ENCODE measurements at places on chromosomes 16 and 17. TPM values are rescaled to one million over a fixed set of nuclear protein-coding genes. Genes with fewer than 3 reads are reported as not detected.

The RABEP1 gene
- 53.2 TPM for total RNA-seq

The CCL16 gene
- total RNA-seq, result not detected

The MKS1 gene
- 20.5 TPM for total RNA-seq

DNA sequence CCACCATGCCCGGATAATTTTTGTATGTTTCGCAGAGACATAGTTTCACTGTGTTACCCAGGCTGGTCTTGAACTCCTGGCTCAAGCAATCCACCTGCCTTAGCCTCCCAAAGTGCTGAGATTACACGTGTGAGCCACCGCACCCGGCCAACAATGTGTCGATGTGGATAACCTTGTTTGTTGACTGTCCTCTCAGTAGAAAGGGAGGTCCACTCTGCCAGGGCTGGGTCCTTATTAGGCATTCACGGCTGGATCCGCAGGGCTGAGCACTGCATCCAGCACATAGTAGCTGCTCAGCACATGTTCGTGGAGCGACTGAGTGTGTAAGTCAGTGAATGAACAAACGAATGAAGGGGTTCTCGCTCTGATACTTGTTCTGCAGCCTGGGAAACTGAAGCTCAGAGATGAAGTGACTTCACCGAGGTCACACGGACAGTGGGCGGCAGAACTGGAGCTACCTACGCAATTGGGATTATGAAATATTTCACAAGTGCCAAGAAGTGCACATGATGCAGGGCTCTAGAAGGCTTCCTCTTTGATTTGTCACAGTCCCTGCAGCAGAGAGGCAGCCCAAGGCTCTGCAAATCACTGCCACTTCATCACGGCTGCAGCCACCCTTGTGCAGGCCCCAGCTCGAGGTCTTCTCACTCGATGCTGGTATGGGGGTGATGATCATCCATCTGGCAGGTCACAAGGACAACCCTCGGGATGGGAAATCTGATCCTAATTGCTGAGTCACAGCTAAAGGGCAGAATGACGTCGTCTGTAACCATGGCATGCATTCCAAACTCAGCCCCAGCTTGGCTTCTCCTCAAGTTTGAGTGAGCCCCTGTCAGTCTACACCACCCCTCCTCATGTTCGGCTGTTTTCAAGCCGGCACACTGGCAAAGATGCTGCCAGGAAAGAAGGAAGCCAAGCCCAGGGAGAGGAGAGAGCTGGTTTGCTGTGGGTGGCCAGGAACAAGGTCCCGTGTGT, 28.0 kb upstream of the SNN start:
- DNase-seq, result no peak
- no peaks in the 10 kb centered on the region for H3K36me3 ChIP-seq
- peaks cover 8% of the 10 kb centered on the region for H3K27me3 ChIP-seq
- peaks cover 10% of the 10 kb centered on the region for H3K4me1 ChIP-seq
- no peak overlapping the region for H3K27ac ChIP-seq

DNA sequence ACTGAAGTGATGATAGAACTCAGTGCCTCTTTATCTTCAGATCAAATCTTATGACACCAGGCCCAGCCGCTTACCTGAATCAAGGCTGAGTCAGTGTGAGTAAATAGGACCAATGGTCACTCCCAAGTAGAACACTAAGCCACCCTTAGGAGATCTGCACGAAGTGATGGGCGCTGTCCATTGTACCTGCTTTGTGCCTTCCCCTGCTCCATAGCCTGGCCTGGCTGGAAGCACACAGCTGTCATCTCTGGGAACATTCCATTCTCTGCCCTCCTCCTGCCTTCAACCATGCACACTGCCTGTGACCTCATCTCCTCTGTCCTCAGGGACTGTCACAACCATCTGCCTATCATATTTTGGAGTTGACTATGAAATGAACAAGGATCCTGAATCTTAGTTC, 279.5 kb upstream of the ASIC2 start:
- H3K4me1 ChIP-seq, result no peaks in the 10 kb centered on the region
- DNase-seq, result no peak
- no peak overlapping the region for H3K27ac ChIP-seq
- no peaks in the 10 kb centered on the region for H3K36me3 ChIP-seq

DNA sequence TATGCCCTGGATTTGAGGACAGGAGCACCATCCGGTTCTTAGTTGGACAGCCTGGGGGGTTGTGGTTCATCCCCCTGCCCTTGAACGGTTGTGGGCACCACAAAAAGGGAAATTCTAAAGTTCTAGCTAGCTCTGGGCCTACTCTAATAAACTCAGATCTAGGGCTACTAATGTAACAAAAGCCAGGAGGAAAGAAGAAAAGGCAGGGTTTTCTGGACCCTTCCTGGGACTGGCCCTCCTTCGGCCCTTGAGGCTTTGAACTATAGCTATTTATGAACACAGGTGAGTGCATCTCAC, 15.1 kb downstream of the ETV4 start:
- peaks cover under 1% of the 10 kb centered on the region for H3K4me1 ChIP-seq
- no peak overlapping the region for H3K27ac ChIP-seq
- no peak for DNase-seq
- no peak overlapping the region for H3K4me3 ChIP-seq
- H3K36me3 ChIP-seq, result peaks cover 7% of the 10 kb centered on the region
- no peaks in the 10 kb centered on the region for H3K27me3 ChIP-seq

GRCh38 chr16:51638339-51639135, 487.5 kb upstream of the SALL1 start:
- H3K36me3 ChIP-seq, result no peaks in the 10 kb centered on the region
- H3K4me1 ChIP-seq, result no peaks in the 10 kb centered on the region
- DNase-seq, result no peak
- no peaks in the 10 kb centered on the region for H3K27me3 ChIP-seq
- H3K27ac ChIP-seq, result no peak overlapping the region

DNA sequence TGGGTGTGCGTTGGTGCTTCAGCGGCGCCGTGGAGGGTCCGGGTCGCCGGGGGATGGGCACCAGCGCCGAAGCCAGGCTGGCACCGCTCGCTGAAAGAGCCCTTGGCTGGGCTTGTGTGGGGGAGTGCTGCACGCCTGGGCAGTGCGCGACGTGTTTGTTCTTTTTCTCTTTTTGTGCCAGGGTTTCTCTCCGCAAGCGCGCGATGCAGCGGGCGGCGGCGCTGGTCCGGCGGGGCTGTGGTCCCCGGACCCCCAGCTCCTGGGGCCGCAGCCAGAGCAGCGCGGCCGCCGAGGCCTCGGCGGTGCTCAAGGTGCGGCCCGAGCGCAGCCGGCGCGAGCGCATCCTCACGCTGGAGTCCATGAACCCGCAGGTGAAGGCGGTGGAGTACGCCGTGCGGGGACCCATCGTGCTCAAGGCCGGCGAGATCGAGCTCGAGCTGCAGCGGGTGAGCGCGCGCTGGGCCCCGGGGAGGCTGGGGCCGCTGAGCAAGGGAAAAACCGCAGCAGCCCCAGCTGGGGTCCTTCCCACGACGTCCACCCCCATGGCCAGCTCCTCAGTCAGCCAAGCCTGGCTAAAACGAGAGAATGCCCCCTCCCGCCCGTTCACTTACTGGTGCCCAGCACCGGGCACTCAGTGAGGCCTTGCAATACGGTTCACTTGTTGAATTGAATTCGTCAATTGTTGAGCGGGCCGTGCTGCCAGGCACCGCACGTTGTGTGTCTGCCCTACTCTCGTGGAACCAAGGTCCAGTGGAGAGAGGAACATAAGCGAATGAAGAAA, 541 bp downstream of the GPT2 start:
- H3K36me3 ChIP-seq, result peaks cover 3% of the 10 kb centered on the region
- H3K4me3 ChIP-seq, result peak overlapping the region; percentile 78
- H3K27me3 ChIP-seq, result peaks cover 21% of the 10 kb centered on the region
- no peak overlapping the region for H3K27ac ChIP-seq

DNA sequence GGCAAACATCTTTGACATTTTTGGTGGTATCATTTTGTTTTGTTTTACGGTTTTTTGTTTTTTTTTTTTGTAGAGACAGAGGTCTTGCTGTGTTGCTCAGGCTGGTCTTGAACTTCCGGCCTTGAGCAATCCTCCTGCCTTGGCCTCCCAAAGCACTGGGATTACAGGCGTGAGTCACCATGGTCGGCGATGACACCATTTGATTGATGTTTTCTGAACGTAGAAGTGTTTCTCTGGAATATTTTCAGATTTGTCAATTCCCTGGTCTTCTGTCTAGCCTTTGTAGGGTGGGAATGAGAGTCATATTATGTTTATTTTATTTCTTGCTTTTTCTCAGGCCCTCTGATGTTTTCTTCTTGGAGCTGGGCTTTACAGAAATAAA, 32.2 kb upstream of the BRD7 start:
- no peaks in the 10 kb centered on the region for H3K36me3 ChIP-seq
- H3K4me3 ChIP-seq, result no peak overlapping the region
- DNase-seq, result no peak
- H3K27me3 ChIP-seq, result peaks cover 2% of the 10 kb centered on the region
- H3K4me1 ChIP-seq, result peaks cover under 1% of the 10 kb centered on the region
